HepG2 (cell line): ENCODE measurements at places on chromosomes 5 and 9.

DNA sequence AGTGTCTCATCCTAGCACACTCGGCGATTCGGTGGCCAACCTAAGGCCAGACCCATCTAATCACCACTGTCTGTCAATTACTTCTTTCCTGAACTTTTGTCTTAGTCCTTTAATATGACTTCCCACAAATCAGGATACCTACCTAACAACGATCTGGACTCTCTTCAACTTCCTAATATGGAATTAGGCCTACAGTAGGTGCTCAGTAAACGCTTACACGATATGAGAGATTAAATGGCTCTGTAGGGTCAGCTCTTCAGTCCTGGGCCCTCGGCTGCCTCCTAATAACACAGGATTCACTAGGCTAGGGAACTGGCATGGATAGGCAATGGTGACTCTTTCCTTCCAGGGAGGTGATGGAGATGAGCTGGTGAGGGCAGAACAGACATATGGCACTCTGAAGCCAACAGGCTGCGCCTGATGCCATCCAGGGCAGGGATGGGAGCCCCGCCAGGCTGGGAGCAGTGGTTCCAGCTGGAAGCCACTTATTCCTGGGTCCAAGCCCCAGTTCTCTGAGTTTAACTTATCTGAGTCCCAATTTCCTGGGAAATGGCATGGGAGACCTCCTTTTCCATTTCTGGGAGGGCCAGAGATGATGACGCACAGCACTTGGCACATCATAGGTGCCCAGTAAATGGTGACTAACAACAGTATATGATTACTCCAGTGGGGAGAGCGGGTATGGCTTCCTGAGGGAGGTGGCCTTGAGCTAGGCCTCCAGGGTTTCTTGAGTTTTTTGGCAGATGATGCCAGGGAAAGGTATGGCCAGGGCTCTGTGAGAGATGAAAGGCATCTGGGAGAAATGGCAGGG, 7.3 kb downstream of the PDGFRB start:
- DNase-seq, result no peak

GRCh38 chr5:141876628-141877355, 1.4 kb downstream of the PCDH1 start:
- no peak for DNase-seq

GRCh38 chr5:78907255-78907891, 77.7 kb downstream of the ARSB start:
- no peak for DNase-seq

GRCh38 chr9:125621170-125621569, 85.8 kb downstream of the MAPKAP1 start:
- no peak for DNase-seq

DNA sequence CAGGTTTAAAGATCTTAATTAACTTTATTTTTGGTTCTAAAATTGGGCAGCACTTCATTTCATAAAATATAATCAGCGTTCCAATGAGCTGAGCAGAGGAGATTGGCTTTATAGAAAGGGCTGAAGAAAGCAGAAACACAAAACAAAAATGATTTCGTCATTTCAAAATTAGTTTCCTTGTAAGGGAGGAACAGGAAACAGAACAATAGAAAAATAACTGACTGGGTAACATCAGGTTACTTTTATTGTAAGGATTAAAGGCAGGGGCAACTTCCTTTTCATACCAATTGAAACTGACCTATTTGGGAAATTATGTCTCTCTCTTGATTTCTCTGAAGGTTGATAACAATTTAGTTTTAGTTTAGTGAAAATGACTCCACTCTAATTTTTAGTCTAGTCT, 157.1 kb downstream of the ATP10B start:
- no peak for DNase-seq

- DNase-seq, result no peak
These were observed 370.0 kb downstream of the PSAT1 start for GRCh38 chr9:78666818-78667414.

GRCh38 chr9:97660340-97660739, 26.7 kb downstream of the NCBP1 start:
- DNase-seq, result no peak

- DNase-seq, result no peak
These were observed 153.5 kb upstream of the KIF2A start for GRCh38 chr5:62152394-62153087.

GRCh38 chr5:97096846-97097245, 45.6 kb downstream of the LIX1 start:
- DNase-seq, result no peak

DNA sequence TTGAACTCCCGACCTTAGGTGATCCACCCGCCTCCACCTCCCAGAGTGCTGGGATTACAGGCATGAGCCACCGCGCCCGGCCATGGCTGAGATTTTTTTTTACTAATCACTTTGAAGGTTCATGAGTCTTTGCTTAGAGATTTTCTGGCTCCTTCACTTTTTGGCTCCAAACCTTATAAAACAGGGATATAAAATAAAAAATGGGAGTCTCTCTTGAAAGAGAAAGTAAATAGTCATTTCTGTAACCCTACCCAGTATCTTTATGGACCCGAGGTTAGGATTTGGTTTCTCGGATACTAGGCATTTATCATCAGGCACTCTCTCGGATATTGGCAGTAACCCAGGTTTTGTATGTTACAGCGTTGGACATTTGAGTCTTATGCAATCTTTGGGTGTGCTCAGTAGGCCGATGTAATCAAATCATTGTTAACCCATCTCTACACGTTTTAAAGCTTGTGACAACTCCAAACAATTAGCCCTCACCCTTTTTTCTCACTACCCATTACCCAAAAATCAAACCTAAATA, 25.3 kb downstream of the STXBP1 start:
- peak; percentile 38 for DNase-seq

GRCh38 chr5:2415678-2416077, 335.8 kb downstream of the IRX2 start:
- no peak for DNase-seq

GRCh38 chr5:126965487-126965886, 64.9 kb downstream of the MARCHF3 start:
- no peak for DNase-seq

- DNase-seq, result no peak
These were observed 52.4 kb upstream of the PWWP2A start for GRCh38 chr5:160171666-160172065.

GRCh38 chr9:115127191-115127817, 9.3 kb upstream of the TNC start:
- DNase-seq, result no peak

GRCh38 chr9:27645161-27645840, 72.0 kb upstream of the C9orf72 start:
- no peak for DNase-seq

- DNase-seq, result no peak
These were observed 597.1 kb downstream of the ACTL7B start for GRCh38 chr9:108258640-108259039.

DNA sequence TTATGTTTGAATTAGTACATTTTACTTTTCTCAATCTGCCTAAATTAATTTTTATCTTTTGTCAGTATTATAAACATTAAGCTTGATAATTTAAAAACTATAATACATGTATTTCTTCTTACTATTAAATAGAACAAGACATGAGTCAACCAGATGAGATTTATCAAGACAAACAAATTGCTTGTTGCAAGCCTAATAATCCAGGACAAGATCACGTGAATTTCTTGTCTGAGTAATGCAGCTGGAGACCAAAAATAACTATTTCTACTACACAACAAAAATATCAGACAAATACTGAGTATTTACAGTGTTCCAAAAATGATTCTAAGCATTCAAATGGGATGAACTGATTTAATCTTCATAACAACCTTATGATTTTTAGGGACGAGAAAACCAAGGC, 339.1 kb upstream of the PRR16 start:
- DNase-seq, result no peak

GRCh38 chr9:113724202-113724601, 151.9 kb upstream of the ZNF618 start:
- DNase-seq, result no peak

GRCh38 chr5:125409861-125410536, 663.6 kb upstream of the ZNF608 start:
- DNase-seq, result no peak

- peak; percentile 61 for DNase-seq
These were observed at the start of gene SPTAN1 for GRCh38 chr9:128552153-128552743. Gene SPTAN1 (plus strand): TSS chr9:128552587. CDS start chr9:128566741, 14,154 bp downstream.

DNA sequence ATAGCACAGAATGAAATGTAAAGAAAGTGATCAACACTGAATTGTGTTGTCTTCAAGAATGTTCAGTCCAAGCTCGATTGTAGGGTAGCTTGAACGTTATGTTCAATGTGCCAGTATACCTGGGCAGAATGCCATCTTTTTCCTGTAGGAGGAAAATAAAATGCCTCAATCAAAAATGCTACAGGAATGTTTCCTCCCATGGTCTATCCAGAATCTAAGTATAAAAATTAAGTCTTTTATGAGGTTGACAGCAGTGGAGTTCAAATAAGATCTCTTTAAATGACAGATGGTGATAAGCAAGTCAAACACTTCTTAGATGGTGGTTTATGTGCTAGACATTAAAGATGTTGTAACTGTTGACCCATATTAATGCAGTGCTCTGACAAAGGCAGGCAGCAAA, 488.6 kb downstream of the CSNK1G3 start:
- DNase-seq, result no peak

DNA sequence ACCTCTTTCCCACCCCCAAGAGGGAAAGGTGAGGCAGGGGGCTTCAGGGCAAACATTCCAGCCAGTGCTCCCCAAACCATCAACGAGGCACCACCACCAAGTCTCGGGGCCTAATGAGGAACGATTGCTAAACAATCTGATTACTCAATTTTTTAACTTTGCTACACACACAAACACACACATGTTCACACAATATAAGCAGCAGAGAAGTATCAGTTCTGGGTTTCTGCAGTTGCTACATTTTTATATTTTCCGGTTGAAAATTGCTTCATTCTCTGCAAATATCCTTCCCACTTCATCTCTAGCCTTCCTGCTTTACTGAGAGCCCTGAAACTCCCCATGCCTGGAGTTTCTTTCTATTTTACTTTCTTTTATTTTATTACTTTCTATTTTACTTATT, 60.2 kb downstream of the FEM1C start:
- DNase-seq, result no peak

- DNase-seq, result no peak
These were observed 595 bp upstream of the BTNL9 start for GRCh38 chr5:181039471-181039870.

DNA sequence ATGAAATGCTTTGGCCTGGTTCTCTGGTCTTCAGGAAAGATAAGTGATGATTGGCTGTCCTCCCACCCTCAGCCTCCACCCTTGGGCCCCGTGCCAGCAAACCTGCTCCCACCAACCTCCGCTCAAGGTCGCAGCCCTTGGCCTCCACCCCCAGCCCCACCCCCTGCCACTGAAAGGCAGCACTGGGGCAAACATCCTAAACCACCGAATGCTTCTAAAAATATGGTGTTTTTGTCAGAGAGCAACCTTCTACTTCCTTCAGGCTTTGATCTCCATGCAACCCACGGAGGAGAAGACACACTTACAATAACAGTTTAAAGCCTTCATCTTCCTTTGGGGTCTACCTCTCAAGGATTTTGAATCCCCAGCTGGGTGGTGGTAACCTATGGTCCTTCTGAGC, 24.0 kb upstream of the TCF7 start:
- no peak for DNase-seq

- no peak for DNase-seq
These were observed 21.5 kb downstream of the NUDT12 start for GRCh38 chr5:103541114-103541513.

GRCh38 chr9:95104980-95105379, 212.5 kb downstream of the FANCC start:
- DNase-seq, result no peak

- DNase-seq, result no peak
These were observed 3.3 kb downstream of the EXOC3 start for GRCh38 chr5:446066-446882.

DNA sequence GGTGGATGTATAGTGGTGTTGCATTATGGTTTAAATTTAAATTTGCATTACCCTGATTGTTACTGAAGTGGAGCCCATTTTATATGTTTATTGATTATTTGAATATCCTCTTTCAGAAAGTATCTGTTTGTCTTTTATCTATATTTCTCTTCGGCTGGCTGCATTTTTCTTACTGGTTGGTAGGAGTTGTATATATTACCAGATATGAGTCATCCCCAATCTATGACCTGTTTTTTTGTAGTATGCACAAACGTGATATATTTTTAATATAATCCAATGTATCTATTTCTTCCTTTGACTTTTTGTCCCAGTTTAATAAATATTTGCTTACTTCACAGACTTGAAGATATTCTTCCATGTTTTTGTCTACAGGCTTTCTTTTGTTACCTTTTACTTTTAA, 29.3 kb upstream of the CAMK4 start:
- no peak for DNase-seq

DNA sequence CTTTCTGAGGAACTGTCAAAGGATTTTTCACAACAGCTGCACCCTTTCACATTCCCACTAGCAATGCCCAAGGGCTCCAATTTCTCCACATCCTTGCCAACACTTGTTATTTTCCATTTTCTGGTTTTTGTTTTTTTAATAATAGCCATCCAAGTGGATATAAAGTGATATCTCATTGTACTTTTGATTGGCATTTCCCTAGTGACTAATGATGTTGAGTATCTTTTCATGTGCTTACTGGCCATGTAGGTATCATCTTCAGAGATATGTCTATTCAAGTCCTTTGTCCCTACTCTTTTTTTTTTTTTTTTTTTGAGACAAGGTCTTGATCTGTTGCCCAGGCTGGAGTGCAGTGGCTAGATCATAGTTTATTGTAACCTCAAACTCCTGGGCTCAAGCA, 115.8 kb upstream of the HAND1 start:
- DNase-seq, result no peak

DNA sequence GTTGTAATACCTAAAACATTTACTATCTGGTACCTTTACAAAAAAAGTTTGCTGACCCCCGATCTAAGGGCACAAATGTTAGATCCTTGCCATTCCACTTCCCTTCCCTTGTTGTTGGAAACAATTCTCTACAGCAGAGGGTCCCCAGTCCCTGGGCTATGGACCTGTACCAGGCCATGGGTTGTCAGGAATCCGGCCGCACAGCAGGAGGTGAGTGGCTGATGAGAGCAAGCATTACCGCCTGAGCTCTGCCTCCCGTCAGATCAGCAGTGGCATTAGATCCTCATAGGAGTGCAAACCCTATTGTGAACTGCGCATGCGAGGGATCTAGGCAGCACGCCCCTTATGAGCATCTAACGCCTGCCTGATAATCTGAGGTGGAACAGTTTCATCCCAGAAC, 248.5 kb downstream of the AP3B1 start:
- DNase-seq, result no peak

GRCh38 chr5:2298781-2299180, 416.1 kb upstream of the IRX4 start:
- no peak for DNase-seq

- DNase-seq, result no peak
These were observed 48.7 kb downstream of the SLC36A1 start for GRCh38 chr5:151496041-151496484.

DNA sequence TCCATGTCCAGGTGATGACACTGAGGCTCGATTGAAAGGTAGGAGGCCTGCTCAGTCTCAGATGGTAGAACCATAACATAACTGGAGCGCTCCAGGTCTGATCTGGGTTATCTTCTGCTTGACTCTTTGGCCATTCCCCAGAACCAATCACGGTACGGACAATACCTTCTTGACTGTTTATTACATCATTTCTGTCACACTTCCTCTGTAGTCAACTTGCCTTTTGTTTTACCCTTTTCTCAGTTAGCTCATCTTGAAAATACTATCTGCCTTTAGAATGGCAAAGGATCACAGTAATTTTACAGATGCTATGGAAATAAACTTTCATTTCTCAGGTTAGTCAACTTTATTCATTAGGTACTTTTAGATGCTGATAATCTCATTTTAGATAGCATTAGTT, 22.4 kb downstream of the GLRA1 start:
- DNase-seq, result no peak
